ENCODE measurements at places on chromosomes 1 and 21.

DNA sequence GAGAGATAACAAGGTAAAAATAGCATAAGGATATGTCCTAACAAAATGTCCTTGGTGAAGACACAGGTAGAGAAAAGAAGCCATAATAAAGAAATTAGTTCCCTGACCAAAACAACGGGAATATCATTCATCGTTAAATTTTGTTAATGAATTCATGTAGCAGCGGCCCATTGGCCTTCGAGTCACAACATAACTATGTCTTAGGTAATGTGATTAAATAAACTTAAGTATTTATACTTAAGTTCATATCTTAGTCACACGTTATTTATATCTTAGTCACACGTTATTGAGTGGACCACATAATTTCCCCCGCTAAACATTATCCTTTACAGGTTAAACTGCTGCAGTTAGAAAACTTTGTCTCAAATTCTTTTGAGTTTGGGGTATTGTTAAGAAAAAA is 1.2 kb downstream of the NEXN start:
- peak; percentile 16 for DNase-seq

- DNase-seq, result peak; percentile 29
Measured at GRCh38 chr1:1841575-1841995, 49.3 kb downstream of the GNB1 start.

- DNase-seq, result no peak
Measured at GRCh38 chr1:37152491-37152890, 118.2 kb upstream of the GRIK3 start.

- no peak for DNase-seq
Measured at GRCh38 chr1:188027613-188028012, 1198.9 kb downstream of the PLA2G4A start.

DNA sequence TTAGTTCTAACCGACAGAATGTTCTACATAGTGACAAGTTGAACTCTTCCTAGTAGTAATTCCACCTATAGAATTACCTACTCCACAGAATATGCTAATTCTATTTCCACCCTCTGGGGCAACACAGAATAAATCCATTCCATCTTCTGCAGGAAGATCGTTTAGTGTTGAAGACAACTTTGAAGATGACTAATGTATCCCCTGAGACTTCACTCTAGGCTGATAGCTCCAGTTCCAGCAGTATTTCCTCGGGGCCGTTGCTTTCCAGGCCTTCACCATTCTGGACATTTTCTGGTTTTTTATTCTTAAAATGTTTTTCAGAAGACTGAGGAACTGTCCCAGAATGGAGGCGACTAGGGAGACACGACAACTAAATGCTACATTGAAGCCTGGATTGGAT is 61.0 kb upstream of the CSF1 start:
- DNase-seq, result no peak

DNA sequence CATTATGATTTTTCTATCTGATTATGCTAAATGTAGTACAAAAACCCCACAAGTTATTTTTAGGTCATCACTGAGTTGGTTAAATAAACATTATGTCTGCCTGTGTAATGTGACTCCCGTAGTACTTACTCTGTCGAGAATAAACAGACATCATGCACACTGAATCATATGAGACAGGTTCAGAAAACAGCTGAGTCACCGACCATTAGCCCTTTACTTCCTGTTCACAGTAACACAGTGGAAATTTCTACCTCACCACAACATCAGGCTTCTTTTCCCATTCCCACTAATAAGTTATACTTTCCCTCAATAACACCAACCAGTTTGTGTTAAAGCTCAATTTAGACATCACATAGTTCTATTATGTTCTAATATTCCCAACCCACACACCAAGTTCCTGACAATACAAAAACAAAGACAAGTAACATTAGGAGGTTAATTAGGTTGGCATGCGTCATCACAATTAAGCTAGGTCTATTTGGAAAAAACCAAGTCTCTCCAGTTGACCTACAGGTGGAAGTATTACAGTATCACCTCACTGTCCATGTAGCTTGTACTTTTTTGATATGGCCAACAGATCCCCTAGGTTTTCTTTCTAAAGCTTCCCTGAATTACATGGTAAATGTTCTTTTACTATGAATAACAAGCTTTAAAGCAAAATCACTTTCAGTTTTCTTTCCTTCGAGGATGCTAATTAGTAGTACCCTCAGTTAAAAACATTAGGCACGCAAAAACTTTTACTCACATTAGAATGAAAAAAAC is 154.2 kb downstream of the EIF4G3 start:
- peak; percentile 87 for DNase-seq

- DNase-seq, result no peak
Measured at GRCh38 chr1:186628910-186629309, 51.3 kb downstream of the PTGS2 start.

GRCh38 chr1:183069562-183070216 is 46.5 kb downstream of the LAMC1 start:
- DNase-seq, result no peak

DNA sequence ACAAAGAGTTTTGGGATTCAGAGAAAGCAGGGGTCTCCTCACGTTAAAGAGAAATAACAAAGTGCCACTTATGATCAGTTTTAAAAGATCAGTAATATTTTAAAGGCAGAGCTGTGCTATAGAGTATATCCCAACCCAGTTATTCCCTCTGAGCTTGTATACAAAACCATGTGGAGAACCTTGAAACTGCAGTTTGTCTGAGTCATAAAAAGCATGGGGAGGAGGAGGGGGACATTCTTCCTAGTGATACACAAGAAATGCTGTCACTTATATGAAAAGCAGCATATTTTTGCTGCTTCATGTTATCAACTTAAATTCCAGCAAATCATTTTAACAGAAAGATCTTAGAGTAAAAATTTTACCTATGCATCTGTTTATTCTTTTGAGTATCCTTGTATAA is 244.5 kb downstream of the GPR52 start:
- DNase-seq, result peak; percentile 33

GRCh38 chr1:9128520-9129265 is at the start of gene GPR157:
GPR157 (minus strand) TSS chr1:9129102; CDS start chr1:9129027, 75 bp downstream.
- DNase-seq, result no peak

- no peak for DNase-seq
Measured at GRCh38 chr1:2962541-2962940, 58.7 kb upstream of the ACTRT2 start.

DNA sequence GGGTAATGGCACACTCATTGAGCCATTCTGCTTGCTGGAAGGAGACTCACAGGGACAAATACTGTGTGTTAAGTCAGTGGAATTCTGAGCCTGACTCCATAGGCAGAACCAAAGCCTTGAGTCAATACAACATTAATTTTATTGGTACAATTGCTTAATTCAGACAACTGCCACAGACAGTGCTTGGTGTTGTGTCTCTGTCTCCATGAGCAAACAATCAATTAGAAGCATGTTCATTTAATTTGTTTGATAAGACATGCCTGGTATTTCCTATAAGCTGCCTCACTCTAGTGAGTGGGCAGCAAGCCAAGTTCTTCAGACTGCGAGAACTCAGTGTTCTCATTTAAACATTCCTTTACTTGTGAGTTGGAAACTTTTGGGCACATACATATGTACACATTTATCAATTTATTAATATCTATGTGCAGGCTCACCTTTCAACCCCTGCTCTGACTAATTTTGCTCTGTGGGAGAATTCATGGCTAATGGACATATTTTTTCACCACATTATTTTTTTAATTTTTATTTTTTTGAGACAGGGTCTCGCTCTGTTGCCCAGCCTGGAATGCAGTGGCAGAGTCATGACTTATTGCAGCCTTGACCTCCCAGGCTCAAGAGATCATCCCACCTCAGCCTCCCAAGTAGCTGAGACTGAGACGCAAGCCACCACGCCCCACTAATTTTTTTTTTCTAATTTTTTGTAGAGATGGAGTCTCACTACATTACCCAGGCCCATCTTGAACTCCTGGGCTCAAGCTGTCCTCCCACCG is 4.5 kb upstream of the SRSF10 start:
- DNase-seq, result no peak

DNA sequence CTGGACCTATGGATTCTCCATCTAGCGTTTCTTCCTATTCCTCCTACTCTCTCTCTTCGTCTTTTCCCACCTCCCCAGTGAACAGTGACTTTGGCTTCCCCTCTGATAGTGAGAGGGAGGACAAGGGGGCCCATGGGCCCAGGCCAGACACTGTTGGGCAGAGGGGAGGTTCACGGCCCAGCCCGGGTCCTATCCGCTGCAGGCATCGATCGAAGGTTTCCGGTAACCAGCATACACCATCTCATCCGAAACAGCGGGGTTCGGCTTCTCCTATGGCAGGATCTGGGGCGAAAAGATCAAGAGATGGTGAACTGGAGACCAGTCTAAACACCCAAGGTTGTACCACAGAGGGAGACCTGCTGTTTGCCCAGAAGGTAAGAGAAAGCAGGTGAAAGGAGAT is 906 bp downstream of the CIART start:
- DNase-seq, result no peak

DNA sequence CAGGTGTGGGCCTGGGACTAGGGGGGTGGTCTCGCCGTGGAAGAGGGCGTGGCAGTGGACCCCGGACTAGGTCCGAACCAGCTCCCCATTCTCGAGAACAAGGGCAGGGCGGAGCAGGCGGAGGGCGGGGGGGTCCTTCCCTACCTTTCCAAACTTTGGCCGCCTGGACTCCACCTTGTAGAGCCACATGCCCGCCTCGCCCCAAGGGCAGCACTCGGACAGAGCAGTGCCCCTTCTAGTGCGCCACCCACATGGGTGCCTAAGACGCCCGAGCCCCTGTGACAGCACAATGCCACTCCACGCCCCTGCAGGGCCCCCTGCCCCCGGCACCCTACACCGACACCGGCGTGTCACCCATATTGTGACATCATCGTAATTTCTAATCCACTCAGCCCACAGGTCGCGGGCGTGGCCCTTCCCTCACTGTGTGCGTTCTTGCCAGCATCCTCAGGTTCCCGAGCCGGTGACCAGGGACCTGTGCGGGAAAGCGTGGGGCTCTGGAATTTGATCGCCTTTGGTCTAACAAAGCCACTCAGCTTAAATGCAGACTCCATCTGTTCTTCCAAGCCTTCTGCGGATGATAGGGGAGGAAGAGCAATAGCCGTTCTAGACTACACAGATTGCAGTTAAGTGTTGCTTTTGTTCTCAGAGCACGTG is 553 bp upstream of the STMN1 start:
- DNase-seq, result no peak

GRCh38 chr1:8646189-8646588 is 171.3 kb downstream of the RERE start:
- DNase-seq, result no peak

DNA sequence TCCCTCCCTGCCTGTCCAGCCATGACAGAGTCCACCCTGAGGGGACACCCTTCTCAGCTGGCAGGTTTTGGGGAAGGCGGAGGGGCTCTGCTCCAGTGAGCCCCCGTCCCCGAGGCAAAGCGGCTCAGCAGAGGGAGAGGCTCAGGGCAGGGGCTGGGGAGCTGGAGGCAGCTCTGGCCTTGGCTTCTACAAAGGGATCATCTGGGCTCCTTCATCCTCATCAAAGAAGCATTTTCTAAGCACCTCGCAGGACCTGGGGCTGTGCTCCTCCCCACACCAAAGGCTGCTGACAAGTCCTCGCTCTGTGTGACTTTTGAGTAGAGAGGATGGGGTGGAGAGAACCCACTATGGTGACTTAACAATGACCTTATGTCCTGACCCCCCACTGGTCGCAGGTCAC is 21.0 kb upstream of the CLSTN1 start:
- DNase-seq, result no peak

- peak; percentile 82 for DNase-seq
Measured at GRCh38 chr1:161192476-161193465, 6.1 kb downstream of the ADAMTS4 start.

GRCh38 chr1:26692793-26693490 is 2.9 kb upstream of the ARID1A start:
- peak; percentile 90 for DNase-seq

- DNase-seq, result no peak
Measured at GRCh38 chr1:84969489-84970250, 27.2 kb downstream of the MCOLN2 start.

DNA sequence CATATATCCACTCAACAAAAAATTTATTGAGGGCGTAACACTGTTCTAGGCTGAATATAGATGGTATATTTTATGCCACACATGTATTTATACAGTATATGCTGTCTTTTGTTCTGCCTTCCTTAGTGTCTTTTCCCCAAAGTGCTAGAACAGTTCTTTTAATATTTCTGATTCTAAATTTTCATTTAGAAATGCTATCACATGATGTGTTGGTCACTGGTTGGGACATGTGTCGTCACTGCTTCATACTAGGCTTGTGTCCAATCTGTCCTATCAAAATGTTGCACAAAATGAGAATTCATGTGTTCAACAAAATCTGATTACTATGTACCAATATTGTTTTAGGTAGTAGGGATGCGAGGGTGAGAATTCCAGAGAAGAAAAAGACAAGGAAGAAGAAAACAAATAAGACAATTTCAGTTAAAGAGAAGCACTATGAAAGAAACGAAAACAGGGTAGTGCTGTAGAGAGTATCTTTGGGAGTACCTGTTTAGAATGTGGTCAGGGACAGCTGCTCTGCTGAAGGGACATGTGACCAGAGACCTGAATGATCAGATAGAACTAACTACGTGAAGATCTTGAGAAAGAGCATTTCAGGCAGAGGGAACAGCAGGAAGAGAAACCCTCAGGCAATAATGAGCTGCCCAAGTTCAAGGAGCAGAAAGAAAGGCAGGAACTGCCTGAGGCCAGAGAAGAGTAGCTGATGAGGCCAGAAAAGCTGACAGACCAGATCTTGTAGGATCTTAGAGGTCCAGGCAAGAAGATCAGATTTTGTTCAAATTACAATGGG is 1.3 kb downstream of the KMO start:
- DNase-seq, result no peak

DNA sequence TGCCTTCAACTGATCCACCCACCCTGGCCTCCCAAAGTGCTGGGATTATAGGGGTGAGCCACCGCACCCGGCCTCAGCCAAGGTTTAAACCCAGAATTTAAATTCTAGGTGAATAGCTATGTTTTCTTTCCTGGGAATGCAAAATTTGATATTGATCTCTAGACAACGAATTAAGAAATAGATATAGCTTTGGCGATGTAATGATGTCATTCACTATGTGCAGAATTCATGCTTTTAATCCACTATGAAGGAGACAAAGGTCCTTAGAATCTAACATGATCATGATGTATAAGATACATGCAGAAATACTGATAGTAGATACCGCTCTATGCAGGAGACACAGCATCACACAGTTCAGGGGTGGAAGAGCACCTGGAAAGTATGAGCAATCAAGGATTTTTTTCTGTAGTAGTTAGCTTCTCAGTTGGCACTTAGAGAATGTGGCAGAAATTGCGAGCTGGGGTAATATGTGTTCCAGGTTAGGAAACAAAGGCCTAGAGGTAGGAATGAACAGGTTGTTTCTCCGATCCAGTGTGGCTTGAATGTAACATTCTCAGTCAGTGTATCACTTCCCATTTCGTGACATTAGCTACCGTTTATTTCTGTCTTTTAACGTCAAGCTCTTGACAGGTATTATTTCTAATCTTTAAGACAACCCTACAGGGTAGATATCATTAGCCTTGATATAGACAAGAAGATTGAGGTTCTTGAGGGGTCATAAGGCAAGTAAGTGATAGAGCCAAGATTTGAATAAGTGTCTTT is 3.0 kb upstream of the CEP350 start:
- no peak for DNase-seq

DNA sequence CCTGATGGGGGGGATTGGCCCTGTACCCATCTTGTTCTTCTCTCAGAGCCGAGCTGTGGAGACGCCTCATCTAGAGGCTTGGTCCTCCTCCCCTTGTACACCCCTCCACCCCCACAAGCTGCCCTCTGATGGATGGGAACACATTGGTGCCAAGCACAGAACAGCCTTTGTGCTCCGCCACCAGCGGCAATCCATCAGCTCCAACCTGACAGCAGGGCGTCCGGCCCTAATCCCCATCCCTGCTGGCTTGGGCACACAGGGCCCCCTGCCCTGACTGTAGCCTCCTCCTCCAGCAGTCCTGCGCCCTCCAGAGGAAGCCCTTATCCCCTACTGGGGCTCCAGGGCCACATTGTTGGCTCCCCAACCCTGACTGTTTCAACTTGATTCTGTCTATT is 3.8 kb upstream of the MYOG start:
- DNase-seq, result no peak
